Bone marrow (tissue), 2 donors: ENCODE measurements at places on chromosomes 4 and X.

- peak; percentile 1 for DNase-seq
These were observed 26.5 kb downstream of the ELF4 start for GRCh38 chrX:130083656-130084382.

GRCh38 chrX:19990151-19990555 lies 708 bp downstream of the BCLAF3 start:
- DNase-seq, result peak; percentile 12

DNA sequence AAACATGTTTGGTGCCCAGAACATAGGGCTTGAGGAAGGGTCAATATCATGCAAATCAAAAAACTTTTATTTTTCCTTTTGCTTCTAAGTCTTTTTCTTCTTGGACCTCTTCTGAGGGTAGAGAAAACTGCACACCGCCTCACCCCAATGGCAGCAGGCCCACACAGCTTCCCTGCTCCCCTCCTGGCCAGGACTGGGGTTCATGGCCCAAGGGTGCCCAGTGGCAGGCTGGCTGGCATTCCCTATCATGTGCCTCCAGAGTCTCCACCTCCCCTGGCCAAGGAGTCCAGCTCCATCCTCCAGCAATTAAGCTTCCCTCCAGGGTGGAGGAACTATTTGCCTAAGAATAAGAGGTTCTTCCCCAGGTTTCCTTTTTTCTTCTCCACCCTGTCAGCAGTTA lies 529.6 kb upstream of the SPANXN1 start:
- no peak for DNase-seq

- no peak for DNase-seq
These were observed 226.1 kb upstream of the MBNL3 start for GRCh38 chrX:132714913-132715312.

- DNase-seq, result no peak
These were observed 224.1 kb downstream of the ARHGAP10 start for GRCh38 chr4:147955827-147956558.
